Cardiac septum (tissue), 1 donor: ENCODE measurements at places on chromosomes 4 and X. TPM values are rescaled to one million over a fixed set of nuclear protein-coding genes. Genes with fewer than 3 reads are reported as not detected.

DNA sequence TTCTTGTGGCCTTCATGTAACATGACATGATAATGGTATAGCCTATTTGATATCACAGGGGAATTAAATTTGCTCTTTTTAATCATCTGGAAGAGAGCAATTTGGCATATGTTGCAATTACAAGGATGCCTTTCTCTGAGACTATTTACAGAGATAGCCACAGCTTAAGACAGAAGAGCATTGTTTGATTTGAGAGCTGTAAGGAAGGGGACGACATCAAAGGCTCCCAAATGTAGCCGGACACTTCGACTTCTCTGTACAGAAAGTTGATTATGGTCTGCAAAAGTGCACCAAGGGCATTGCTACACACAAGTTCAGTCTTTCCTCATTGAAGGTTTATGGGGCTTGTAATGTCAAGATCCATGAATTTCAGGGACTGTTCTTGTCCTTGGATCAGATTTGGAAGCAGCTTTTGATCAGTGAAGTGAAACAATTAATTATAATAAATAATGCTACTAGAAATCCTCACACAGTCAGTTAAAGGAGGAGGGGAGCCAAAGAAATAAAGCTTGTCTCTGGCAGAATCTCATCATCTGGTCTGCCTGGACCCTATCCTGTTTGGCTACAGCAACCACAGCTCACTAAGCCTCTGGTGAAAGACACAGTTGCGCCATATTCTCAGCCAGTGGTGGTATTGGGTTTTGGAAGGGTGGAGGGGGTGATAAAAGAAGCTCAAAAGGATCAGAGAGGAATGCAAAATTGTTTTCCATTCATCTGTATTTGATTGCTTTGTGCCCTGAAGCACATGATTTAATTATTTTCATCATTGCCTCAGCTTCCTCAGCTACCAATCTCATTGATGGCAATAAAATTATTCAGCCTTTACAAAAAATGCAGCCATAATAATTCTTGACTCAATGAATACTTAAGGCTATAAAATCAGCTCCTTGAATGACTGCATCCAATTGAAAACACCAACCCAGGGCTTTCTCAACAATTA, 654.3 kb upstream of the LCORL start:
- no peak for DNase-seq

DNA sequence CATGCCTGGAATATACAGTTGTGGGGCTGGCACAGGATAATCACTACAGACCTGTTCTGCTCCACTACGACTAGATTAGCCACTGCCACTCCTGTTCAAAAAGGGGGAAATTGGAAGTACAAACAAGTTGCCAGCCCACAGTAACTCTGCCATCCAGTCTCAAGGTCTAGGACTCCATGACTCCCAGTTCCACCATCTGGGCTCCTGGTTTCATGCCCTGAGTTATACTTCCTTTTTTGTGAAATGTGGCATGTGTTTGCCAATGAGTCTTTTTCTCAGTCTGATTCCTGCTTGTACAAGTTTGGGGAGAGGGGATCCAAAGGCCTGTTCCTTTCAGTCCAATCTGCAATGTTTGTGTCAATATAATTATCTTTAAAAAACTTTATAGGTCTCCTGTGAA, 1.0 kb upstream of the BLOC1S4 start:
- DNase-seq, result no peak

GRCh38 chrX:154038656-154039055, 19.0 kb upstream of the IRAK1 start:
- DNase-seq, result no peak

The HELT gene
- not detected for total RNA-seq

GRCh38 chr4:69999420-69999819, 3.7 kb downstream of the STATH start:
- no peak for DNase-seq

The NAA11 gene
- total RNA-seq, result not detected

The PNMA6F gene
- not detected for total RNA-seq

DNA sequence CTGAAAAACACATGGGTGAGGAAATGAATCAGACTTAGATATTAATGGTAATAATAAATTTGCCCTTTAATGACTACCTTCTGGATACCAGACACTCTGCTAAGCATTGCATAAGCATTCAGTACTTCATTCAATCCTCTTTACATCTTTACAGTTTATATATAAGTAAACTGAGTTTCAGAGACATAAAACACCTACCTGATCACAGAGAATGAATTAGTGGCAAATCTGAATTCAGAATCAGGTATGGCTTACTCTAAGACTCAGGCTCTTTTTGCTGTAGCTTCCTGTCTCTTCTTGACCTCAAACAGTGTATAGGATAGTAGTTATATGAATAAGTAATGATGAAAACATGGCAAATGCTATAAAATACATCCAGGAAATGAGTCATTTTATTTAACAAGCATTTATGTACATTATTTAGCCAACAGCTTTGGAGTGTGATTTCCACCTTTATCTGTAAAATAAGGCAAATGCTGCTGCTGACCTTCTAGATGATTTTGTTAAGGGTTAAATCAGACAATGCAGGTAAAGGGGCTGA, 83.9 kb downstream of the VEGFC start:
- DNase-seq, result no peak

The FAAH2 gene
- 0.19 TPM for total RNA-seq

DNA sequence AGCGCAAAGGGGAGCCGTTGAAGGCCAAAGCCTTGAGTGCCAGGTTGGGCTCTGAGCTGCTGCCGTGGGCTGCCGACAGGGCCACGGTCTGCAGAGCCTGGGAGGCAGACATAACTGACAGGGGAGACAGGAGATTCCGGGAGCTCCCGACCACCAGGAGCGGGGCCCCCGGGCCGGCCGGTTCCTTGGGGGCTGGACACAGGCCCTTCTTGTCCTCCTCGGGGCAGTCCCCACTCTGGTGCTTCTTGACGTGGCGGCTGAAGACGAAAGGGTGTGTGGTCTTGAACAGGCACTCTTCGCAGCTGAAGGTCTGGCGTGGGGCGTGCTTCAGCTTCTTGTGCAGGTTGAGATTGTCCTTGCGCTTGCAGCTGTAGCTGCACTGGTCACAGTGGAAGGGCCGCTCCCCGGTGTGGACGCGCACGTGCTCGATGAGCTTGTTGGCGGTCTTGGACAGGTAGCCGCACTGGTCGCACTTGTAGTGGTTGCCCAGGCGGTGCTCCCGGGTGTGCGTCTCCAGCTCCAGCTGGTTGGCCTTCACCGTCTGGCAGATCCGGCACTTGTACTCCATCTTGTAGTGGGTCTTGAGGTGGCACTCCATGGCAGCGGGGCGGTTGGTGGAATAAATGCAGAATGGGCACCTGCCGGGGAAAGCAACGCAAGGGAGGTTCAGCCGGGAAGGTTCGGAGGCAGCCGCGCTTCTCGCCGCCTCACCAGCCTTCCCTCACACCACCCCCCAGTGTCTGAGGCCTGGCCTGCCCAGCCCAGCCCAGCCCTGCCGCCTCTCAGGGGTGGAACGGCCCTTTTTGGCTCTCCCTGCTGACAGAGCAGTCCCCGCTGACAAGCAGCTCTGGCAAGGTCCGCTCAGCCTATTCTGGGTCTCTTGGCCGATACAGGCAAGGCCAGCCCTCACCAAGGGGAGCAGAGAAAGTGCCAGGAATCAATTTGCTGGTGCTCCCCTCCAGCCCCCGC, 81.3 kb downstream of the C4orf51 start:
- DNase-seq, result peak; percentile 86

DNA sequence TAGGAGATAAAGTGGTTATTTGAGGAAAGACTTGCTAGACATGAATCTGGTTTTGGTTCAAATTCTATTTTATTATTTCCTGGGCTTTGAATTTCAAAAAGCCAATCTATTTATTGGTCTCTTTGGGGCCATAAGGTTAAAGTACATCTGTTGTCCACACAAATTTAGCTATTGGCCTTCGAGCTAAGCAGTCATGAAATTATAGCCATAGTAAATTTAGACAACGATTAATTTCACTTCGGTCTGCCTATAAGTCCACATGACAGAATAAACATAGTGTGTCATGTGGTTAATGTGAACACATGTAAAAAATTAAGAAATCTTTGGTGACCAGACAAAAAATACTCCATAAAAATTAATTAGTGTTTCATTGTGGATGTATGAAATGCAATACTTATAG, 161.9 kb downstream of the PALLD start:
- DNase-seq, result no peak

- DNase-seq, result no peak
Observed at GRCh38 chr4:10684631-10685030, at the start of gene CLNK. Gene CLNK, minus strand, starts transcription at chr4:10684768. Its CDS starts 16,899 bp downstream, at chr4:10667869.

GRCh38 chrX:63250253-63250868, 100.8 kb downstream of the SPIN4 start:
- DNase-seq, result no peak

GRCh38 chrX:11080741-11081305, 30.3 kb upstream of the HCCS start:
- DNase-seq, result no peak

DNA sequence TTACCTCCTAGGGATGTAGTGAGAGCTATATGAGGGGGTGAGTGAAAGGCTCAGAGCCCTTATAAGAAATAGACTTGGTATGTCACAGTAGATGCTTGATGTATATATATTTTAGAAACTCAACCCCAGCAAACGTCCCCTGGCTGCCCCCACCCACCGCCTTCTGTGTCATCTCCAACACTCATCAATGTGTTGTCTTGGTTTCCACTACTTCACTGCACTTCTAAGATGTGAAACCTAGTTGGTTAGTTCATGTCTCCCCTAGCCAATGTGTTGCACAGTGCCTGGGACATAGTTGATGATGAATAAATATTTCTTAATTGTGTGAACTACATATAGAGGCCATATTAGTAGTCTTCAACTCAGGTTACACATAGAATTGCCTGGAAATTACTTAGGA, 4.4 kb downstream of the FGFBP2 start:
- no peak for DNase-seq

The TLR2 gene
- total RNA-seq, result 5.1 TPM

DNA sequence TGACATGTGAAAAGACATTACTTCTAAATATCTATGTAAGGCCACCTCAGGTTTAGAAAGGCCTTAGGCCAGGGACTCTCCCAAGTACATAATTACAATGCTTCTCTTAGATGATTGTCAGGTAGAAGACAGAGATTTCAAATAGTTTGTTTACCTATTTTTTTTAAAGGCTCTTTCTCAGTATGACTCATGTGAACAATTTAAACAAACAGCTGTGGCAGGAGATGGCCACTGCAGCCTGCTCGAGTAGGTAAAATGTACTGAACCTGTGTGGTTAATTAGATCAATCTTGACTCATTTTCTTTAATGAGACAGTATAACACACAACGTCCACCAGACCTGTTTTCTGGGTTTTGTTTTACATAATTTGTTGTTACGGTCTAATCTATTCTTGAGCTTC, 50.2 kb downstream of the LEF1 start:
- no peak for DNase-seq

DNA sequence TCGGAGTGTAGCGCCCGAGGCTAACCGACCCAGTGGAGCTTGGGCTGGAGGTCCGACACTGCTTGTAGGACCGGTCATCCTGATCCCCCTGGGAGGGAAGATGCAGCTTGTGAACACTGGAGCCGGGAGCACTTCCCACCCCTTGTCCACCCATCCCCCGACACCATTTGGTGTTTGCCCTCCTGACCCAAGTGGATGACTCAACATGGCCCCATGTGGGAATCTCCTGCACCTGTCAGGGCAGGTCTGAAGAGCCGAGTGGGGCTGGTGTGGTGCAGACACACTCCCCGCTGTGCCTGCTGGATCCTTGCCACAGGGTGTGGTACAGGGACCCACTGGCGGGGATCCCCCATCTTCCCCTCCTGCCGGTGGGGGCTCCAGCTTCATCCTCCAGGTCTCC, 90.0 kb upstream of the AFAP1 start:
- DNase-seq, result no peak

DNA sequence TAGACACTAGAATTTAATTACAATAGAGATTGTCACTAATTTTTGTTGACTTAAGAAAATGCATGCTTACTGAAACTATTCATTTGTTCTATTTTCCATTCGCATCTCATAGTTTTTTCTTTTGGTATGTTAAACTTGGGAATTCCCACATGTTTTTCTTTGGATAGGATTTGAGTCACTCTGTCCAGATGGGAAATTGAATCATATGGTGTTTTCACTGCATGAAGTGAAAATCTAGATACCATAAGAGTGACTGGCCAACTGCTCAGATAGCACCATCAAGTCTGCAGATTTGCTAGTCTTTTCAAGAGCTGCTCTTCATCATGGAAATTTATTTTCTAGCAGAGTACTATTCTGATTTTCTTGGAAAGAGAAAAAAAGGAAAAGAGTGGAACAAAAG, 172.6 kb downstream of the FAM47B start:
- no peak for DNase-seq

GRCh38 chrX:53188763-53189162, 36.2 kb downstream of the KDM5C start:
- no peak for DNase-seq

The CXCL3 gene
- 0.43 TPM for total RNA-seq

The ZFYVE28 gene
- 4.4 TPM for total RNA-seq

The CCNA2 gene
- 0.38 TPM for total RNA-seq

The MAGEA12 gene
- not detected for total RNA-seq

DNA sequence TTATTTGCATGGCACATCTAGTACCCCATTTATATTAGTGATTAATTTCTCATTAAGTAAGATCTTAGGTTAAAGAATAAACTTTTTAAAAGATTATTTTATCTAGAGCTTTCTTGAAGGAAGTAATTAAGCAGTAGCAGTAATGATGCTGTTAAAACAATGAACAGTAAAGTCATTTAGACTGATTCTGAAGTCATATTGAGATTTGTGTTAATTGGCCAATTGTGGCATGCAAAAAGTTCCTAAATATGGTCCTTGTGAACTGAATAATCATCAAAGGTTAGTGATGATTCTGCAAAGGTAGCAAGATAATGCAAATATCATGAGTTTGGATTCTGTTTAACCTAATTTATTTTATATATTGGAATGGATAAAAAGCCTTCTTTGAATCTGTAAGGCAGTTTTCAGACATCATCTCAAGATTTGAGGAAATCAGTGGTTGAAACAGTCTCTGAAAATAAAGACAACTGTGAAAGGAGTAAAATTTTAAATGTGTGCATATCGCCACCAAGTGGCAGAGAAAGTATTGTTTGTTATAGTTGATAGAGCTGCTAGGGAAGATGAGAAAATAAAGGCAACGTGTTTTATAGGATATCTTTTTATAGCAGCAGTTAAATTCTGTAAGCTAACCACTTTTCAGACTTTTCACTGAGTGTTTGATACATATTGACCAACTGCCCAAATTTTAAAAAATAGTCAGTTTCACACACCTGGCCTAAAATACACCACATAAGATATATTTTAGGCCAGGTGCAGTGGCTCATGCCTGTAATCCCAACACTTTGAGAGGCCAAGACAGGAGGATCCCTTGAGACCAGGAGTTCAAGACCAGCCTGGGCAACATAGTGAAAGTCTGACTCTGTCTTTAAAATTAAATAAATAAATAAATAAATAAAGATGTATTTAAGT, 79.6 kb downstream of the CCKAR start:
- no peak for DNase-seq
